ENCODE measurements at places on chromosomes 6 and 20.

DNA sequence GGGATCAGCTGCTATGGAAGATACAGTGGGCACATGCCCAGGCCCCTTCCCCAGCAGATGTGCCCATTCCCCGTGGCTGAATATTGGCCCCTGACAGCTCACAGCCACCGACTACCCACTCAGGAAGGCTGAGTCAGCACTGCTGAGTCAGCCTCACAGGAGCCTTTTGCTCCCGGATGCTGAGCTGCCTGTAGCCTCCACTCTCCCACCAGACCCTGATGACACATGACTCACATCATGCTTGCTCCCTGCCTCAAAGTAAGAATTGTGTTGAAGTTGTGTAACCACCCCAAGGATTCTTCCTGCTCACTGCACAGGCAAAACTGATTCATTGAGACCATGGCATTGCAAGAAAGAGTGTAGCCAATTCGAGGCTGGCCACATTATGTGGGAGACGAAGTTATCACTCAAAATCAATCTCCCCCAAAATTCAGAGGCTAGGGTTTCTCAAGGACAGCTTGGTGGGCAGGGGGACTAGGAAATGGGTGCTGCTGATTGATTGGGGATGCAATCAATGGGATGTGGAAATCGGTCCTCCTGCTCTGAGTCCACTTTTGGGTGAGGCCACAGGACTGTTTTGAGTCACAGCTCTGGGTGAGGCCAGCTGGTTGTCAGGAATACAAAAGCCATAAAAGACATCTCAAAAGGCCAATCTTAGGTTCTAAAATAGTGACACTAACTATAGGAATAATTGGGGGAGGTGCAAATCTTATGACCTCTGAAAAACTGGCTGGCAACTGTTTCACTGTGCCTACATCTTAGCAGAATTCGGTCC is 556.6 kb upstream of the CDH4 start:
- DNase-seq, result no peak

GRCh38 chr6:146335336-146335735 is 208.3 kb upstream of the RAB32 start:
- no peak for DNase-seq

GRCh38 chr20:36541227-36541767 is at the start of gene MYL9:
Gene MYL9, plus strand, starts transcription at chr20:36541519. Its CDS starts 3,366 bp downstream, at chr20:36544885.
- peak; percentile 35 for DNase-seq

DNA sequence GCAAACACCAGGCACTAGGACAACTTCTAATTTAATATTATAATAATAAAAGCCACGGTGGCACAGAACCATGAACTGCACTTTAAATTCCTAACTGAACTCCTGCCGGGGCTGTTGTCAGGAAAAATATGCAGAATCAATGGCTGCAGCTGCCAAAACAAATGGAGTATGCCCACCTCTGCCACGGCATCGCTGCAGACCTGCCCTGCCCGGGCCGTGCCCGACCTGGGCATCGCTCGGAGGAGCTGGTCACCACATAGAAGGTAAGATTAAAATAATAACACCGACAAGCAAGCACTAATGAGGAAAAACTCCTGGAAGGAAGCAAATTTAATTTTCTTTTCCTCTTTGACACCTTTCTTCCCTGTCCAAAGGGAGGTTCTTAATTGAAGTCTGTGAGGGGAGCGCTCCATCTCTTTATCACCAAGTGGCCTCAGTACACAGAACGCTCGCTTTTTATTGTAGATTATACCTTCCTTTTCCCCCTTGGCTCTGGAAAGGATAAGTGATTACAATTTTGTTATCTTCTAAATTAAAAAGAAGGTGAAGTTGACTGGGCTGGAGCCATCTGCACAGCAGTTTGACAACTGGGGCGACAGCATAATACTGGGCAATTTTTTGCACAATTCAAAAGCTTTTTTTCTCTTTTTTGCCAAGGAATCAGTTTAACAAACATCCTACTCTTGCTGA is 351.3 kb downstream of the ZFAND3 start:
- DNase-seq, result no peak

GRCh38 chr6:165060720-165061119 is 248.7 kb downstream of the C6orf118 start:
- no peak for DNase-seq

DNA sequence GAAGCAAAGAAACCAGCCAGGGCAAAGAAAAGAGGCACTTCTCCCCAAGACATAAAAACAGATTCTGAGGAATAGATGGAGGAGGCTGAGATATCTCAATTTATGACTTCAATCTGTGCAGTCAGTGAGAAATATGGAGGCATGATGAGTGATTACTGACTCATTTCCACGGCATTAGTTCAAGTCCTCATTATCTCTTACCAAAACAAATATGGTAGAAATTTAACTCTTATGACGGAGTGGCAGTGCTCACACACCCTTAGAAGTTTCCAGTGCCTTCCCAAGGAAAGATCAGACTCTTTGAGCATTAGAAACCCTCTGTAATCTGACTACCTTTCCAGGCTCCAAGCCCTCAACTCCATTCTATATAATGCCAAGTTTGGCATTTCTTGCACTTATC is 364.1 kb downstream of the ARHGAP18 start:
- no peak for DNase-seq

- no peak for DNase-seq
Measured at GRCh38 chr6:5553767-5554166, 292.5 kb downstream of the FARS2 start.

DNA sequence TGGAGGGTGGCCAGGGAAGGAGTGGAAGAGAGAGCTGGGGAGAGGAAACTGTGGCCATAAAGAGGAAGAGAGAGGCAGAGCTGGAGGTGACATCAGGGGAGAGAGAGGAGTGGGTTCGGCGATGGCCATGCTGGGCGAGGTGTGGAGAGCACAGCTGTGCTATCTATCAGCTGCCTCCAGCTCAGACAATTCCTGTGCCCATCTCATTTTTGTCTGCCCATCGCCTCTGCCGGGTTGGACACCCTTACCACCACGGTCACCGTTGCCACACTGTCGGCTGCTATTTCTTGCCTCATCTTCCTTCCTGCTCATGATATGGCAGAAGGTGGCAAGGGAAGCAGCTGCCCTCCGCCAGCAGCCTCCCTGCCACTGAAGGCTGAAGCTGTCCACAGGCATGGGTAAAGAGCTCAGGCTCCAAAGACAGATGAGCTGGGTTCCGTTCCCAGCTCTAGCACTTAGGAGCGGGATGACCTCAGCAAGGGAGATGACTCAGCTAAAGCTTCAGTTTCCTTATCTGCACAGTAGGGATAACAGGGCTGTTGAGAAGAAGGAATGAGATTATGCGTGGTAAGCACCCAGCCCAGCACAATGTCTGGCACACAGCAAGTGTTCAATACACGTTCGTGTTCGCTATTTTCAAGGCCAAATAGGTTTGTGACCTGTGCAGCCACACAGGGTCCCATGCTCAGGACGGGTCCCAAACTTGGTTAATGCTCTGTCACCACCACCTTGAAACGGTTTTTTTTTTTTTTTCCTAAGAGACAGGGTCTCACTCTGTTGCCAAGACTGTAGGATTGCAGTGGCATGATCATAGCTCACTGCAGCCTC is 21.9 kb upstream of the TAF8 start:
- DNase-seq, result peak; percentile 98

DNA sequence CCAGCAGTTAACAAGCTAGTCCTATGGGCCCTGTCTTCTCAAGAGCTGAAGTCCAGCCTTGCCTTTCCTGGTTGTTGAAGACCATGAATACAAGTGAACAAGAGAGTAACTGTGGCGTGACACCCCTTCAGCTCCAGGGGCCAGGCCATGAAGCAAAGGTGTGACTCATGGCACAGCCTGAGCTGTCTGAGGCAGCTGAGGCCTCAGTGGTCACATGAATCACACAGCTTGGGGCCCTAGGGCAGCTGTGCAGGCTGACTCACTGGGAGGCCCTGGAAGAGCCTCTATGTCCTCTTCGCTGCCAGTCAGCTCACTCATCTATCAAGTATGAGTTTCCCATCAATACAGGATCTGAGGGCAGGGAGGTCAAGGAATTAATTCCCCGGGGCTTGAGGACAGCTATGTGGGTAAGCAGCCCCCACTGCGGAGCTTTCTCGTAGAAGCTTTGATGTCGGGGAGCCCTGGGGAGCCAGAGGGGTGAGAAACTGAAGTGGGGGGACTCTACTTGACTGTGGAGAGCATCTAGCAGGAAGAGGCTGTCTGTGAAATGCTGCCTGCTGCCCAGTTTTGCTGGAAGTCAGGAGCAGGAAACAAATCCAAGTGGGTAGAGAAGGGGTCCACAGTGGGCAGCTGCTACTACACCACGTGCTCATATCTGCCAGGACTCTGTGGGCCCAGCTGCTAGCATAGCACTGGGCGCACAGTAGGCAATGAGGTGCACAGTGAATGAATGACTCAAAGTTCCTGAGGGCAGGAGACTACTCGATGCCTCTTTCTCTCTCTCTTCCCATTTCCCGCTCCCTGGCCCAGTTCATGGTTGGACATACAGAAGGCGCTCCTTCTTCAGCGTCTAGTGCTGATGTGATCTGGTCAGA is 13.7 kb upstream of the FAM83C start:
- DNase-seq, result peak; percentile 35

GRCh38 chr6:129875610-129876520 is 14.8 kb upstream of the TMEM244 start:
- DNase-seq, result no peak

DNA sequence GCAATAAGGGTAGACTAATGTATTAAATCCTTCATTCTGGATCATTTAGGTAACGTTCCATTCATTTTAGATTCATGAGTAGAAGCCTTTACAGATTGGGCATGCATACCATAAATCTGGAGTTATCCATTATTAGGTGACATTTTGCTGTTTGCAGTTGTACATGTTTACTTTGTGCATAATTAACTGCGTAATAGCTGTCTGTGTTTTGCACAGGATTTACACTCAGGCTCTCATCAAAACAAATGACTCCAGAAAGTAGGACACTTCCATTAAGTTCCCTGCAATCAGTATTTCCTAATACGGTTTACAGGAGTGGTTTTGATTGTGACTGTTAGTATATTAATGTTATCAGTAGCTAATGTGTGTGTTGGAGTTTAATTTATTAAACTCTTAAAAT is 997.4 kb downstream of the HACE1 start:
- no peak for DNase-seq

DNA sequence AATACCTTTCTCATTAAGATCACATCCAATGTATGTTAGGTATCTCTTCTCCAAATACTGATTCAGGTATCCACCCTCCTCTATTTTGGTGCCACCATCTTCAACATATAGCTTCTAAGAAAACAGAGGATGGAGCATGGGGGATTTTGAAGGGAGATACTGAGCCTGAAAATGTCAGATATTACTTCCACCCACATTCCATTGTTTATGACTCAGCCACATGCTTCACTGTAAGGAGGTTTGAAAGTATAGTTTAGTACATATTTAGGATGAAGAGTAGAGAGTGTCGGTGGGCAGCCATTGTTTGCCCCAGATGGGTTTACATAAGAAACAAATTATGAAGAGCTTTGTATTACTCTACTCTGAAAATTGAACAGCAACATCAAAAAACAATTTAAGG is 286.7 kb downstream of the TFAP2B start:
- no peak for DNase-seq

DNA sequence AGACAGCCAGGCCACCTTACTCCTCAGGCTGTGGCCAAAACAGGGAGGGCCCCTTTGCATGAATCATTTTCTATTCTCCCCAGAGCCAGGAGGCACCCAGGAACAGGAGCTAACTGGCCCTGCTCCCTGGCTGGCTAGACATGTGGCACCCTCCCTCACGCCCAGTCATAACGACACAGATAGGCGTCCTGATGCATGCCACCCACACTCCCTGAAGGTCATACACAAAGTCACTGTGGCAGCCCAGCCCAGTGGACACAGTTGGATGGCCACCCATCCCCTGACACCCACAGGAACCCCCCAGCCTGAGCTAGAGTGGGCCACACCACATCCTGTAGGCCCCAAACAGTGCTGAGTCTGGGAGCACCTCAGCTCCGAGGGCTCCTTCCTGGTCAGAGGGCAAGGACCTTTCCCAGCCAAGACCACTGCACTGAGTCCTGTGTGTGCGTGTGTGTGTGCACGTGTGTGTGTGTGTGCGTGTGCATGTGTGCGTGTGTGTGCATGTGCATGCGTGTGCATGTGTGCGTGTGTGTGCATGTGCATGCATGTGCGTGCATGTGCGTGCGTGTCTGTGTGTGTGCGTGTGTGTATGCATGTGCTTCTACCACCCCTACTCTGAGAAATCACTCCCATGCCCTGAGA is 21.6 kb downstream of the TFEB start:
- no peak for DNase-seq

- peak; percentile 63 for DNase-seq
Measured at GRCh38 chr6:73579851-73580246, 59.0 kb upstream of the EEF1A1 start.

DNA sequence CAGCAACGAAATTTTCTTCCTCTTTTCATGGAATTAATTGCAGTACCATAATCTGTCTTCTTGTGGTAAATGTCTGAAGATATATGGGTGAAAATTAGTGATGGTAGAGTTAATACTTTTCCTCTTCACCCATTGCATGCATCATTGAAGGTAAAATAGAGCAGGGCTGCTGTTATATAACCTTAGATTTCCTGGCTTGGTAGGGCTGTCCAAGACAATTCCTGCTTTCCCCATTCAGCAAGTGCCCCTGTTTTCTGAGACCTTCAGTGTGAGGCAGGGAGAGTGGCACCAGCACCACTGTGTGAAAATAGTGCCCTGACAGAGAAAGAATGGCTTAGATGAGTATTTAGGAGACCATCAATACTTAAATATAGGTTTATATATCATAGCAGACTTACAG is 202.0 kb downstream of the ZFAND3 start:
- DNase-seq, result no peak

GRCh38 chr6:32120573-32121059 is 7.4 kb downstream of the ATF6B start:
- no peak for DNase-seq

DNA sequence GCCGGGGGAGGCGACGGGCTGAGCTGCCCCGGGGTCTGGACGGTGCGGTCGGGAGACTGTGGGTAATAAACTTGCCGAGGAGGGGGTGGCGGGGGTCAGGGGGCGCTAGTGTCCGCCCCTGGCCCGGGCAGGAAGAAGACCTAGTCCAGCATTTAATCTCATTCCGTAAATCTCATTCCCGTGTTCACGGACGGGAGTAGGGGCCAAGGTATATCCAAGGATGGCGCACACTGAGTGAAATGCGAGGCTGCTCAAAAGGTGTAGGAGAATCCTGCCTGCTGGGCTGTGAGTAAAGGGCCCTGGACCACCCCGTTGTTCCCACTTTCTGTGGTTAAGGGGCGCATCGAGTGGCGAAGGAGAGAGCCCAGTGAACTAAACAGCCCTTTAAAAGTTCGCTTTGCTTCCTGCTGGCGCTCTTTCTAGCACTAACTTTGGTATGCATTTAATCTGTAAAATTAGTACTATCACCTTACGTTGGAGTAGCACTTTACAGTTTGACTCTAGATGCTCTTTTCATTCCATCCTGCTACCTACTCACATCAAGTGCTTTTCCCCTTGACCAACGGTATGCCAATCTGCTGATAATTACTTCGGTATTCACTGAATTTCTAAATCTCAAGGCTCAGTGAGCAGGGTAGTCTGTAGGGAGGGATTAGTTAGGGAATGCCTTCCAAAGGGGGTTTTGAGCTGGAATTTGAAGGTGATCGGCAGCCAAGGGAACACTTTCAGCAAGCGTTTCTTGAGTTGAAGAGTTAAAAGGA is 730 bp downstream of the PARD6B start:
- DNase-seq, result peak; percentile 34

Measured in hematopoietic multipotent progenitor cell treated with erythropoietin and hydrocortisone succinate and interleukin-3 and kit ligand, for 6 days (in vitro differentiated cells).